ENCODE measurements at places on chromosomes 1 and 21.

DNA sequence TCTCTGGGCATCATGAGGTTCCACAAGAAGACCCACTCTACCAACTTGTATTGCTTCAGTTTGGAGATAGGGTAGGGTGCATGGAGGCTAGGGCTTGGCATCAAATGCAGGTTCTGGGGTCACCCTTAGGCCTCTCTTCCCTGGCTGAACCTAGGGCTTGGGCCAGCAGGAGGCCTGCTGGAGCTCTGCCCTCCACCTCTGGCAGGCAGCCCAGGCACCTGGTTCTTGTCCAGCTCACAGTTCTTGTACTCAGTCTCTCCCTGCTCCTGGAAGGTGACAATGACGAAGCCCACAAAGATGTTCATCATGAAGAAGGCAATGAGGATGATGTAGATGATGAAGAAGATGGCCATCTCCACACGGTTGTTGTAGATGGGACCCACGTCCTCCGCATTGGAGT, 37.5 kb upstream of the KIF21B start:
- DNase-seq, result no peak

GRCh38 chr21:16976193-16976592, 536.6 kb upstream of the CXADR start:
- DNase-seq, result no peak

DNA sequence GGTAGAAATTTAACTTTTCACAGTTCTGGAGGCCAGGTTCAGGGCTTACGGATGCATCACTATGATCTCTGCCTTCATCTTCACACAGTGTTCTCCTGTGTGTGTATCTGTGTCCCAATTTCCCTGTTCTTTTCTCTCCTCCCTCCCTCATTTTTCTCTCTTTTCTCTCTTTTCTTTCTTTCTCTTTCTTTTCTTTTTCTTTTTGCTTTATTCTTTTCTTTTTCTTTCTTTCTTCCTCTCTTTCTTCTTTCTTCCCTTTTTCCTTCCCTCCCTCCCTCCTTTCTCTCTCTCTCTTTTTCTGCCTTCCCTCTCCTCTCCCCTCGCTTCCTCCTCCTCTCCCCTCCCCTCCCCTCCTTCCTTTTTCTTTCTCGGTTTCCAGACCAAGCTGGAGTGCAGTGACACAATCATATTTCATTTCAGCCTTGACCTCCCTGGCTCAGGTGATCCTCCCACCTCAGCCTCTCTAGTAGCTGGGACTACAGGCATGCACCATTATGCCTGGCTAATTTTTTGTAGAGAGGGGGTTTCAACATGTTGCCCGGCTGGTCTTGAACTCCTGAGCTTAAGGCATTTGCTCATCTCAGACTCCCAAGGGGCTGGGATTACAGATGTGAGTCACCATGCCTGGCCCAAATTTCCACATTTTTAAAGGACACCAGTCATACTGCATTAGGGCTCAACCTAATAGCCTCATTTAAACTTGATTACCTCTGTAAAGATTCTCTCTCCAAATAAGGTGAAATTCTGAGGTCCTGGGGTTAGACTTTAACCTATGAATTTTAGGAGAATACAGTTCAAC, 115.9 kb downstream of the HUNK start:
- DNase-seq, result no peak

GRCh38 chr1:6523566-6523965, 30.7 kb downstream of the NOL9 start:
- no peak for DNase-seq

DNA sequence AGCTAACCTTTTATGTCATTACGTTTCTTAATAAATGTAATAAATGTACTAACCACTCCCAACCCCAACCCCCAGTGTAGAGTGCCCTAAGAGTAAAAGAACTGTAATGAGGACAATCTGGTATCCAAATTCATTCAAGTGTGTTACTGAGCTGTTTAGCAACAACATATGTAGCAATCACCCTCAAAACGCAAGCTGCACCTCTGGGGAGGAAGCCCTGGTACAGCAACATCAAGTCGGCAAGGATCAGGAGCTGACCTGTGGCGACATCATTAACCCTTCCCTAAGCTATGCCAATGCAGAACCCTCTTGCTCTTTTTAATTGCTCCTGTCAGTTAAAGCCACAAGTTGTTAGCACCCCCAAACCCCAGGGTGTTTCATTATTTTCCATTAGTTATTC, 47.1 kb downstream of the STX6 start:
- no peak for DNase-seq

DNA sequence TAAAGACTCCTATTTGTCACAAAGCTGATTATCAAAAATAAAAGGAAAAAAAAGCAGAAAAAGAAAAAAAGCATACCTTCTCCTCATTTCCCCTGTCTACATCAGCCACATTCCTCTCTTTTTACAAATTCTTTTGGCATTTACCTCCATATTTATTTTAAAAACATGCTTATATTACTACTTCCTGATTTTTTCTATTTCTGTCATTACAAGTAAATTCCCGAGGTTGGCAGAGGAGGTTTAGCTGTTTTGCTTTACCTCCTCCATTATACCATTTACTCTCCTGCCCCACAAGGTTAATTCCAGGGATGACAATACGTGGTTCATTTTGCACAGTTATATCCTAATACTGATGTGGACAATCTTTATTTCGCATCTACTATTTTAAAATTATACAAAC, 26.3 kb upstream of the CD34 start:
- no peak for DNase-seq

DNA sequence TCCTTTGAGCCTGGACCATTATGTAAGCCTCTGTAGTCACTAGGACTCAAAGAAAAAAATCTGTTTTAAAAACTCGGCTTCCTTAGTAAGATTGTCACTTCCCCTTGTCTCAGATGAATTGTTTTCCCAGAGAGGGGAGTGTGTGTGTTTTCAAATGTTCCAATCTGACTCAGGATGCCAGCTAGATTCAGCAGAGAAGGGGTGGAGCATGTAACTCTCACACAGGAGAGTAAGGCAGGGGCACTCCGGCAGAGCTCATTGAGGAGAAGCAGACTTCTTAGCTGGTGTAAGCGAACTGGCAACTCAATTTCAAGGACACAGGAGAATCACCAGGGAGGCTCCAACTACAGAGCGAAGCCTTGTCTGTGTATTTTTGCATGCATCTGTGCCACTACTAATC, 623.2 kb downstream of the LMO4 start:
- no peak for DNase-seq

DNA sequence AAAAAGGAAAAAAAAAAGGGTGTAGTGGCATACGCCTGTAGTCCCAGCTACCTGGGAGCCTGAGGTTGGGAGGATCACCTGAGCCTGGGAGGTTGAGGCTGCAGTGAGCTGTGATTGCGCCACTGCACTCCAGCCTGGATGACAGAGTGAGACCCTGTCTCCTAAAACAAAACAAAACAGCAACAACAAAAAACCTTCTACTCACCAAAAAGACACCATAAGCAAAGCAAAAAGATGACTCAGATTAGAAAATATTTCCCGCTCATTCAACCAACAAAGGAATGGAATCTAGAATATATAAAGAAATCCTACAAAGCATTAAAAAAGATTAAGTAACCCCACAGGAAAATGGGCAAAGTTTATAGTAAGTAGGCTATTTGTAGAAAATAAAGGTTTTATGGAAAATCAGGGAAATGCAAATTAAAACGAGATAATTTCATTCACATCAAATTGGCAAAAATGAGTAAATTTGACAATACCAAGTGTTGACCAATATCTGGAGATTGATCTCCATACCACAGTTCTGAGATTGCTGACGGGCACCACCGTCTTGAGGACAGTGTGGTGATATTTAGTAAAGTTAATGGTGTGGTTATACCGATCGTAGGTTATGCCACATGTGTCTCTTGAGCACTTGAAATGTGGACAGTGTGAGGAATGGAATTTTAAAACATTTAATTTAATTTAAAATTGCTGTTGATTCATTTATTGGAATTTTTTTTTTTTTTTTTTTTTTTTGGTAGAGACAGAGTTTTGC, 54.0 kb downstream of the PIK3CD start:
- no peak for DNase-seq

- no peak for DNase-seq
These were observed 55.0 kb downstream of the MEGF6 start for GRCh38 chr1:3556336-3556735.

- no peak for DNase-seq
These were observed 14.2 kb downstream of the PRRX1 start for GRCh38 chr1:170678027-170678600.

- DNase-seq, result no peak
These were observed 8.6 kb upstream of the EPHA2 start for GRCh38 chr1:16164213-16165072.

- no peak for DNase-seq
These were observed 31.5 kb upstream of the VASH2 start for GRCh38 chr1:212918824-212919223.

DNA sequence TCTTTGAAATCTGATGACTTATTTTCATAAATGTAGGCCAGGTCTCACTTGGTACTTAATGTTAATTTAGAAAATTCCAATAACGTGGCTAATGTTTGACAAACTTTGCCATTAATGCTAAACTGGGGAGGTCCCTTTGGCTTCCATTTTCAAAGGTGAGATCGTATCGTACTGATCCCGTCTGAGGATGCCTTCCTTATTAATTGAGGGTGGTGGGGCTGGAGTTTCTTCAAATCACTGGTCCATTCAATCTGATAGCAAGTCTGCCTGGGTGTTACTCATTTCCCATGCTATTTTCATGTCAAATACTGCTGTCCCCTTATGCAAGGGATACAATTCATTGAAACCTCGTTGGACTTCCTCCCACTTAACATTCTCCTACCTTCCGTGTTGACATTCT, 327.1 kb downstream of the DISC1 start:
- DNase-seq, result no peak

GRCh38 chr21:35896060-35896459, 164.3 kb downstream of the SETD4 start:
- no peak for DNase-seq

Data from stimulated activated CD8-positive, alpha-beta memory T cell treated with anti-CD3 and anti-CD28 coated beads, Interleukin-7, amount 100 ng/mL, for 24 hours (primary cell).